ENCODE measurements at places on chromosomes 5 and 9.

GRCh38 chr9:18982262-18982620 is 50.8 kb downstream of the SAXO1 start:
- no peak for DNase-seq

DNA sequence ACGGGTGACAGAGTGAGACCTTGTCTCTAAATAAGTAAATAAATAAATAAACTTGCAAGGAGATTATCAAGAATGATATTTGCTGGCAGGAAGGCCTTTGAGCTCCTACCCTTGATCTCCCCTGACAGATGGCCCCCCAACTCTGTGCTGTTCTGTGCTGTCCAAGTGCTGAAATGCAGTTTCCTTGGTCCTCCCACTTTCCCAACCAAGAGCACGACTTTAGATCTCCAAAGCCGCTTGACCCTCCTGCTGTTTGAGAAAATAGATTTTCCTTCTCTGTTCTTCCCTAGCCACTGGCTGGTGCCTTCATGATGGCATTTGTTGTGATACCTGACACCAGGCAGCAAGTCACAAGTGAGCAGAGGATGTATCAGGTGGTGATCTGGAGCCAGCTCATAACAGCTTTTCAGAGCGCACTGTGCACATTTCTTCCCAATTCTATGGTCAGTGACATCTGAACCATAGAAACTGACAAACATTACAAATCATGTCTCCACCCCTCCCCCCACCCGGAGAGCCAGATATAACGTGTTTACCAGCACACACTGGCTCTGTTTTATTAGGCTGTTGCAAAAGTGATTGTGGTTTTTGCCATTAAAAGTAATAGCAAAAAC is 80.0 kb upstream of the PUM3 start:
- no peak for DNase-seq

- no peak for DNase-seq
These were observed 2.1 kb upstream of the RFESD start for GRCh38 chr5:95644351-95645042.

GRCh38 chr5:465591-466403 is 22.8 kb downstream of the EXOC3 start:
- DNase-seq = no peak

DNA sequence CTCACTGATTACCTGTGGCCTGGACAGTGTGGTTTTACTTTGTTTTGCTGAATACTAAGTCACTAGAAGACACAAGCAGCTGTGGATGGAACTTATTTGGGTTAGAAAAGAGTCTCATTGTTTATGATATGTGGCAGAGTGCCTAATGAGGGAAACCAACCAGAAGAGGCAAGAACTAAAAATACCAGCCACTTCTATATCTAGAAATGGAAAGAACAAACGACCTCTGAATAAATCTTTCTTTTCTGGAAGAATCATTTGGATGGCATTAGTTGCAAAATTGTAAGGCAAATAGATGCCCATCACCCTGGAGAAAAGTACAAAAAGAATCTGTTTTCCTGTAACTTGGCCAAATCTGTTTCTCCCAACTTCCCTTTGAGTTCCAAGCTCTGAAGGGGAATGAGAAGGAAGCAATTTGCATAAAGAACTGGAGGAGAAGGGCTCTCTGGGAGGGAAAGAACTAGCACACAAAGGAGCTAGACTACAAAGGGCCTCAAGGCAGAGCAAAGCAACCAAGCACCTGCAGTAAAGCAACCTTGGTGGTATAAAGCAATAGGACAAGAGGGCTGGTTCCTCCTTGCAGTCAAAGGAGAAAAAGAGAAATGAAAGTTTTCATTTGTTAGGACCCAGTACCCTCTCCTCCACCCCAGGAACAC is 455.4 kb downstream of the CAAP1 start:
- DNase-seq = no peak

- no peak for DNase-seq
These were observed 176.8 kb downstream of the ISL1 start for GRCh38 chr5:51559921-51560658.

DNA sequence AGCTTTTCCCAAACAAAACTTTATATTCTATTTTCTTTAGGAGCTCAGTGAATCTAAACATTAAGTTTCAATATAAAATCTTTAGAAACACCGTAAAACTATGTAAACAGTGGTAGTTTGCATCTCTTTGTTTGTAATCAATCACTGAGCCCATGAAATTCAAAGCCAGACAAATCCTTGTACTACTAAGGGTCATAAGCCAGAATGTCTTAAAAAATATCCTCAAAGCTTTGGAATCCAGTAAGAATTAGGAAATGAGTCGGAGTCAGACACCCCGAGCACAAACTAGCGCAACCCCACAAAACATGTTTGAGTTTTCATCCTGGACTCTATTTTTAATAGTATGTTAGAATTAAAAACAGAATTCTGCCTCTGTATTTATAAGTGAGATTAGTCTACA is 153.8 kb downstream of the HSPA4 start:
- DNase-seq = no peak

- DNase-seq = no peak
These were observed 9.9 kb downstream of the DAB2IP start for GRCh38 chr9:121661328-121661727.

All from T-helper 22 cell (primary cell).